ENCODE measurements at places on chromosomes 16 and 17. TPM values are rescaled to one million over a fixed set of nuclear protein-coding genes. Genes with fewer than 3 reads are reported as not detected.

GRCh38 chr17:55090079-55090492 is 121.5 kb downstream of the STXBP4 start:
- peak; percentile 45 for ATAC-seq

DNA sequence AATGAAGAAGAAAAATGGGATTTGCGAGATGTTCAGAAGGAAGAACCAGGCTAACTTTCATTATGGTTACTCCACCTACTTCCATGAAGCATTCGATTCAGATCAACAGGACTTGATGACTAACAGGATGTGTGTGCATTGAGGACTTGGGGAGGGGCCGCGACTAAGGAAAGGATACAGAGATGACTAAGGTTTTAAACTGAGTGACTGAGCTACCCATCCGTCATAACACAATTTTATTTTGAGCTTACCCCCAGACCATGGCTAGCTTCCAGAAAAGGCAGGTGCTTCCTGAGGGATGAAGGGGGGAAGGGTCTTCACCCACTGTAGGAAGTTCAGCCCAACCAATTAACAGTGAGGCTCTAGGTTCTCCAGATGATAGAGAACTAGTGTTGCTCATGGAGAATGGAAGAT is 2.5 kb upstream of the CDYL2 start:
- ATAC-seq = peak; percentile 82

GRCh38 chr16:69929480-69929879 is 21.7 kb upstream of the CLEC18A start:
- no peak for ATAC-seq

DNA sequence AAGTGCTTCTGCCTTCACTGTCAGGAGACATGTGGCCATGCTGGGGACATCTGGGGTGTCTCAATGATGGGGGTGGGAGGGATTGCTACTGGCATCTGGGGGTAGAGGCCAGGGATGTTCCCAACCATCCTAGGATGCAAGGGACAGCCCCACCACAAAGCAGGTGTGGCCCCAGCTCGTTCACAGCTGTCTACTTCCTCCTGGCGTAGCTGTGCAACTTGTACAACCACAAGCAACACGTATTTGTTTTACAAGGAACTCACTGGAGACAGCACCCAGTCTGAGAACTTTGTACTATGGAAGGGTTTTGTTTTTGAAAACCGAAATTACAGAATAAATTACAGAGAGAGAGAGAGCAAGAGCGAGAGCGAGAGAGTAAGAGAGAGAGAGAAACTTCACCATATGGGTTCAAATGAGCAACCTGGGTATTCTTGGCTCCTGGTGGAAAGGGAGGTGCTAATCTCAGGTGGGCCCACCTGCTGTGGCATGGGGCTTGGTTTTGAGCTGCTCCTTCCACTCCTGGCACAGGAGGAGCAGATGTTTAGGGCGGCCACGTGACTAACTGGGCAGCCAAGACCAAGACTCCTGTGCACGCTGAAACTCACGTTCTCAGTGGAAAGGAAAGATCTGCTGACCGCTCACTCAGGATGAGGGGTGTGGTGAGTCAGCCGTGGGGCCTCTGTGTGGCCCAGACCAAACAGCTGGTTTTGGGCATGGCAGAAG is 17.5 kb upstream of the TNFRSF13B start:
- peak; percentile 33 for ATAC-seq

DNA sequence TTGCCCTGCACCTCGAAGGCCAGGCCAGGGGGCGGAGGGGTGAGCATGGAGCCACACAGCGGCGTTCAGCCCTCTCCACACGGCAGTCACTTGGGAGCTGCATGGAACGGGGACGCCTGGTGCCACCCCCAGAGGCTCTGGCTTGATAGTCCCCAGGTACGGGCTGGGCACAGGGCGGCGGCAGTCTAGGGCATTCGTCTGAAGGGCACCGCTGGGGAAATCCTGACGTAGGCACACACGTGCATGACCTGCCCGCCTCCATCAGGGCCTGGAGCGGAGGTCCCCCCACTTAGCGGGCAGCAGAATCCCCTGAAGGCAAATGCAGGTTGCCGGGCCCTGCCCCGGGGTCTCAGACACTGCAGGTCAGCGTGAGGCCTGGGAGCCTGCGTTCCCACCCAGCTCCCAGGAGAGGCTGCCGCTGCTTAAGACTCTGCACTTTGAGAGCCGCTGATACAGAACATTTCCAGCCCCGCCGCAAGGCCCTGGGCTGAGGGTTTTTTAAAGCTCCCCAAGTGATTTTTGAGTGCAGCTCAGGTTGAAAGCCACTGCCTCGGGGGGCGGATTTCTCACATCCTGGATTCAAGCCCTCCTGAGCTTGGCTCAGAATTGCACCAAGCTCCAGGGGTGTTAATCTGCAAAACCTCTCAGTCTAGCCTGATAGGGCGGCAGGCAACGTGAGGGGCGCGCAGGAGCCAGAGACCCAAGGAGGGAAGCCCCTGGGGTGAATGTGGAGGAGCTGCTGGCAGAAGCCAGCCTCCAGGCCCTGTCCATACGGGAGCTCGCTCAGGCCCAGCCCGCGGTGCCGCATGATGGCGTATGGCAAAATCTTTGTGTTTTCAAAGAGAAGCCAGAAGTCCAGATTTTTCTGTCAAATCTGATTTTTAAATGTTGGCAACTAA is 182.3 kb upstream of the GSE1 start:
- no peak for ATAC-seq

GRCh38 chr16:81568749-81569087 is 124.1 kb downstream of the CMIP start:
- ATAC-seq = no peak

- ATAC-seq = peak; percentile 59
Measured at GRCh38 chr17:46020023-46020761, 21.1 kb downstream of the STH start.

DNA sequence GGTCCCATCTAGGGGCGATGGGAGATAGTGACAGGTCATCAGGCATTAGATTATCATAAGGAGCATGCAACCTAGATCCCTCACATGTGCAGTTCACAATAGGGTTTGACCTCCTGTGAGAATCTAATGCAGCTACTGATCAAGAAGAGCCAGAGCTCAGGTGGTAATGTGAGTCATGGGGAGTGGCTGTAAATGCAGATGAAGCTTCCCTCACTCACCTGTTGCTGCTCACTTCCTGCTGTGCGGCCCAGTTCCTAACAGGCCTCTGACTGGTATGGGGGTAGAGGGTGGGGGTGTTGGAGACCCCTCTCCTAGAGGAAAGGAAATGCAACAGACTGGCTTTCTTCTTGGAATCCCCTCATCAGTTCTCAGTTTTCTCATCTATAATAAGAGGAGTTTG is 131.4 kb downstream of the CA10 start:
- ATAC-seq = peak; percentile 79

DNA sequence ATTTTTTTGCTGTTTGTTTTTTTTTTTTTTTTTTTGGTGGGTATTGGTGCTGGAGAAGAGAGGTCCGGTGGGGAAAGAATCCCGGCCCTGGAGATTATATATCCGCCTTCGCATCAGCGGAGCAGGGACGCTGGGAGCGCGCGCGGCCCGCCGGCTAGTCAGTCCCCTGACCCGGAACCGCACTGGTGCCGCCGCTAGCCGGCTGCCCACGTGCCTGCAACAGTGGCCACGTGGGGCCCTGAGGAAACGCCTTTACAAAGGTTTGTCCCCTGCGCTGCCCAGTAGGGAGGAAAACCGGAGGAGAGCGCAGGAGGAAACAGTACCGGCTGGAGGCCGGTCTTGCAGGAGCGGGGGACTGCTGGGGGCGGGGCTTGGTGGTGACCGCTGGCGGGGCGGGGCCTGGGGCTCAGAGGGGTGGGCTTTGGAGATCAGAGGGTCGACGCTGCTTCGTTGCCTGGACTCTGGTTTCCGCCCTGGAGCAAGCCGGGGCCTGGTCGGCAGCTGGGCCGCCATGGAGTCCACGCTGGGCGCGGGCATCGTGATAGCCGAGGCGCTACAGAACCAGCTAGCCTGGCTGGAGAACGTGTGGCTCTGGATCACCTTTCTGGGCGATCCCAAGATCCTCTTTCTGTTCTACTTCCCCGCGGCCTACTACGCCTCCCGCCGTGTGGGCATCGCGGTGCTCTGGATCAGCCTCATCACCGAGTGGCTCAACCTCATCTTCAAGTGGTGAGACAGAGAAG is at the start of gene G6PC3:
Gene G6PC3, plus strand, starts transcription at position 281 of the 743 bp plus-strand sequence. Its CDS starts 231 bp downstream, at position 512.
- ATAC-seq = peak; percentile 80

GRCh38 chr17:1810450-1811103 is 19.1 kb downstream of the SMYD4 start:
- ATAC-seq = no peak

DNA sequence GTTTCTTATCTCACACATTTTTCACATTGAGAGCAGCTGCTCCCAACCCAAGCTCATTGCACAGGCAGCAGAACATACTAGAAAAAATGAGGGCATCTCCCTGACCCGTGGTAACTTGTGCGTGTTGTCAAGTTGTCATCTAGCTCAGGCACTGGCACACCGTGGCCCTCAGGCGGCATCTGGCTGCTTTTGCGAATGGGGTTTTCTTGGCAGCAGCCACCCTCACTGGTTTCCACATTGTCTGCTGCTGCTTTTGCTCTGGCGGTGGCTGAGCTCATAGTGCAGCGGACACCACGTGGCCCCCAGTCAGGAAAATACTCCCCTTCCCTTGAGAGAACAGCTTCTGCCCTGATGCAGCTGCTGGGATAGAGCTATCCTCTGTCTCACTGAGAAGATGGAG is 9.4 kb upstream of the TEDC2 start:
- no peak for ATAC-seq

DNA sequence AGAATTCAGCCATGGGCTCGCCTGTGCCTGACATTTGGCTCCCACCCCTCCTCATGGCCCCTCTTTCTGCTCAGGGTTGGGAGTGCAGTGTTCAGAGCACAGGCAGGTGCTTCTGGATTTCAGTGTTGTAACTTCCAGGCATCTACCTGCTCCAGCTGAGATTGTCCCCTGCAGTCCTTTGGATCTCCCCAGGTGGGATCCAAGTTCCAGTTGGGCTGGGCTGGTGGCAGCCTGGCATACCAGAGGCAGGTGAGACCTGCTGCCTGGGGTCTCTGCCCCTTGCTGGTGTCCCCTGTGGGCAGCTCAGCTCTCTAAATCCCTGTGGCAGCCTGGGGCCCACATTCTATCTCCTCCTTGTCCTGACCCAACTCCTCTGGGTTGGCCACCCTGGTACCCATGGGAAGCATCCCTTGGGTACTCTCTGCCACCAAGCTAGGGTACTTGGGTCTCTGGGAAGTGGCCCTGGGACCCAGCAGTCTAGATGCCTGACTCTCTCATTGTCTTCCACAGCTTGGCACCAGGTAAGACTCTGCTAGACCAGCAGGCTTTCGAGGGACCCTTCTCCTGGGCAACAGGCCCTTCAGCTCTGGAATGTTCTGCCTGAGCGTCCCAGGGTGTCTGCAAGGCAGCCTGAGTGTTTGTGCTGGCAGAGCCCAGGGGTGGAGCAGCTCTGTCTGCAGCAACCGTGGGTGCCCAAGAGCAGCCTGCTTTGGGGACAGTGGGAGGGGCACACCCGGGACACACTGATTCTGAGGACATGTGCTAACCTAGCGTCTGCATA is 42.5 kb downstream of the DNAH17 start:
- ATAC-seq = no peak

DNA sequence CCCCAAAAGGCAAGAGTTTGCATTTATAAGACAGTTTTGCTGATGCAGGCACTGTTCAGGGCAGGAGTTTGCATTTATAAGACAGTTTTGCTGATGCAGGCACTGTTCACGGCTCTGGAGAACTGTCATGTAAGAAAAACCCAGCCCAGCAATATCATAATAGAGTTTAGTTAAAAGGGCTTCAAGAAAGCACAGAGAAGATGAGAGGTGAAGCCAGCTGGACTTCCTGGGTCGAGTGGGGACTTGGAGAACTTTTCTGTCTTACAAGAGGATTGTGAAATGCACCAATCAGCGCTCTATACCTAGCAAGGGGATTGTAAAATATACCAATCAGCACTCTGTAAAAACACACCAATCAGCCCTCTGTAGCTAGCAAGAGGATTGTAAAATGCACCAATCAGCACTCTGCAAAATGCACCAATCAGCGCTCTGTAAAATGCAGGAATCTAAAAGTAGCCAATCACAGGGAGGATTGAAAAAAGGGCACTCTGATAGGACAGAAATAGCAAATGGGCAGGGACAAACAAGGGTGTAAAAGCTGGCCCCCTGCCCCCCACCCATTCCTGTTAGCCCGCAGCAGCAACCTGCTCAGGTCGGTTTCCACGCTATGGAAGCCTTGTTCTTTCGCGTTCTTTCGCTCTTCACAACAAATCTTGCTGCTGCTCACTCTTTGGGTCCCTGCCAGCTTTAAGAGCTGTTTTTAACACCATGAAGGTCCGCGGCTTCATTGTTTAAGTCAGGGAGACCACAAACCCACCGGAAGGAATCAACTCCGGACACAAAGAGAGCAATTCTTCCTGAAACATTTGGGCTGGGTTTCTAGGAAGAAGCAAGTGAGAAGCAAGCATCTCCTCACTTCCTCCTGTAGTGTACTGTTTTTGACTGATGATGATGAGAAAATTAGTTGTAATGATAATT is 1.8 kb upstream of the CBX1 start:
- ATAC-seq = no peak

DNA sequence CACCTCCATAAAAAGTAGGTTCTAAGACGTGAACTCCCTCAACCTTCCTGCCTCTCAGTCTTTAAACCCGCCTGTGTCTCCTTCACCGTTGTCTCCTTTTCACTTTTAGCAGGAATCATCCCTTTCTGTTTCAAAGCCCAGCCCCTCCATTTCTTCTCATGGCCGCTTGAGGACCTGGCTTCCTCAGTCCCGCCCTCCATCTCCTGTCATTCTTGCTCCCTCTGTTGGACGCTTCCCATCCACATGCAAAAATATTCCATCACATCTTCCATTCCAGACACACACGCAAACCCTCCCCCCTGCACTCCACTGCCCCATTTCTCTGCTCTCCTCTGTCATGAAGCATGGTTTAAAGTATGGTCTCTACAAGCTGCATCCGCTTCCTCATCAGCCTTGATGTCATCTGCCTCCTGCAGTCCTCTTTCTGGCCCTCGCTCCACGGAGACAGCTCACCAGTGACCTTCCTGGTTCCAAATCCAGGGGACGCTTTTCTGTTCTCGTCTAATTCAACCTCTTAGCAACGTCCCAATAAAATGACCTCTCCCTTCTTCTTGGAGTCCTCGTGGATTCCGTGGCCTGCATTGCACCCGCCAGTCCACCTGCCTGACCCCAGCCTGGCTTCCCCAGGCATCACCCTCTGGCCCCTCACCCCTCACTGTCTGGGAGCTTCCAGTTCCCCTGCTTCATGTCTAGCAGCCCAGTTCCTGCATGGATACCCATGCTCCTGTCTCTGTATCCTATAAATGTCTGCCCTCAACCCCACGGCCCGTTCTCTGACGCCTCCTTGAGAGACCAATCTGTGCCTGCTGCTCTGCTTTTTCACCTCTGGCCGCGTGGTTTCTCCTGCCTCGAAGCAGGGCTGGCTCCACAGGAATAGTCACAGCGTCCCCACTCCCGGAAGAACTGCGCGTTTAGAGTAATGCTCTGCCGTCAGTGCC is 26.2 kb downstream of the ANKRD40 start:
- ATAC-seq = no peak

GRCh38 chr17:33225509-33225908 is 67.6 kb downstream of the ASIC2 start:
- ATAC-seq = no peak

Gene ARHGDIG
- total RNA-seq = not detected

Gene TP53TG3F
- total RNA-seq = not detected

Gene PNMT
- total RNA-seq = 1.1 TPM

Gene KCNH4
- not detected for total RNA-seq

Gene PITPNC1
- total RNA-seq = 16.0 TPM

Gene PLK1
- total RNA-seq = 29.9 TPM

Gene KRT25
- not detected for total RNA-seq

Gene OR4D1
- not detected for total RNA-seq

Gene SOCS1
- 2.8 TPM for total RNA-seq

All from esophagus mucosa (tissue), 1 donor.